ENCODE measurements at places on chromosomes 3 and 15.

- no peak for DNase-seq
Observed at GRCh38 chr3:9036404-9037131, 73.3 kb upstream of the RAD18 start.

DNA sequence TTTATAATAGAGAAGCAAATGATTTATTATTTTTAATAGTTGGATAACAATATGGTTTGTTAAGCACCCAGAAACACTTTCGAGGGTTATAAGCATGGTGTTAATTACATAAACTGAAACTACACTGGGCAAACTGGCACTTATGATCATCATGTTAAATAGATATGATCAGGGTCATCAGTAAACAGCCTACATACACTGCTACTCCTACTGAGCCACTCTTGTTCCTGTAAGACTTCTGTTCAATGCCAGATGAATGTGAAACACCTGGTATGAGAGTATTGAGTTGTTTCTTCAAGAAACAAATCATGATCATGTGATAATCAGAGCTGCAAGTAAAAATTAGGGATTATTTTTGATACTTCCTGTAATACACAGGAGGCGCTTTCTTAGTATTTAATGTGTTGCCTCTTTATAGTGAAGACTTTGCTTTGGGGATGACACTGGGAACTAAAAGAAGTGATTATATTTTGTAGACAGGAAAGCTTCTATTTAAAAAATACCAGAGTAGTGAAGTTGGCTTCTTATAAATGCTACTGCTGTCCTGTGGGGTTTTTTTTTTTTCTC is 32.3 kb upstream of the UTS2B start:
- no peak for DNase-seq

- DNase-seq, result no peak
Observed at GRCh38 chr3:140586311-140586710, 91.6 kb upstream of the TRIM42 start.

GRCh38 chr15:74042603-74043424 is 39.5 kb downstream of the GOLGA6A start:
- DNase-seq, result no peak

GRCh38 chr3:14539384-14539741 is 779 bp downstream of the GRIP2 start:
- DNase-seq, result no peak

DNA sequence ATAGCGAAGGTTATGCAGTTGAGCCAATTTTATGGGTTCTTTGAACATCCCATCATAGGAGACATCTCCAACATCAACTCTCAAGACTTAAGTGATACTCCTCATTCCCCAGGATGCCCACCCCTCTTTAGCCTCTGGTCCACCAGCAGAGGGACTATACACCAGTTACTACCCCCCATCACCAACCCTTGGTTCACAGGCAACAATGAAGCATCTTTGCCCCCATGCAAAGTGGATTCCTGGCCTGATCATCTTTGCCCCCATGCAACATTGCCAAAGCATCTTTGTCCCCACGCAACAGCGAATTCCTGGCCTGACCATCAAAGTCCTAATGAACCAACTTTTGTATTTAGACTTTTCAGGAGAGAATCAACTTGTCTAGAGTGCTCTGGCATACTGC is 19.1 kb downstream of the GPR15 start:
- no peak for DNase-seq

DNA sequence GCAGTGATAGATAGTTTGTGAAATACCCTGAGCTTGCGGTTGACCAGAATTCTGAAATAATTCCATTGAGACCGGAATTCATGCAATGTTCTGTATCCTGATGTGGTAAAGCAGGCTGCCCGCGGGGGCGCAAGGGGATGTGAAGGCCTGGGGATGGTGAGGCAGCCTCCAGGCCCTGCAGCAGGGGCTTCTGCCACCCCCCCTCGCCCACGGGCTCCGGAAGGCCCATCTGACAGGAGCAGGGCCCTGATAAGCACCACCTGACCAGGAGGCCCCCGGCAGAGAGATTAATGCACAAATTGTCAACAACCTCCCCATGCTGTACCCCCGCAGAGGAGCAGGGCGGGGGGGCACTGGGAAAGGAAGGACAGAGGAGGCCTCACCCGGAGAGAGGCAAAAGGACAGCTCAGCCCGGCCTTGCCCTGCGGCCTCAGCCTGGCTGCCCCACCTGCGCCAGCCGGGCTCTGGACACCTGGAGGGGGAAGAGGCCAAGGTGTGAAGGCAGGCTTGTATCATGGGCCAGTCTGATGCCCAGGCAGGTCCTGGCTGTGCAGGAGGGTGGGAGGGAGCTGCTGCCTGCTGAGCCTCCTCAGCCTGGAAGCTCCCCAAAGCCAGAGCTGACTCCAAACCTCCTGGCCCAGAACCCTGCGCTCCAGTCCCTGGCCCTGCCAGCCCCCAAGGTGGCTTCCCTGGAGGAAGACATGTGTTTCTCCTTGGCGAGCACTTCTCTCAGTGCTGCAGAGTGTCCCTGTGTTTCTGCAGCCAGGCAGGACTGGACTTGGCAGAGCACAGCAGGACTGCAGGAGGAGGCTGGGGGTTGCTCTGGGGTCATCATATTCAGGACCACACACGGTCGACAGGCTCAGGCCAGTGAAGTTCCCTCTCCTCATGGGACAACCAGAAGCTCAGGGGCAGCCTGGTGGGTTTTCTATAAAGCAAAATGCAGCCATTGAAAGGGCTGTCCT is 46.5 kb downstream of the RPN1 start:
- no peak for DNase-seq

DNA sequence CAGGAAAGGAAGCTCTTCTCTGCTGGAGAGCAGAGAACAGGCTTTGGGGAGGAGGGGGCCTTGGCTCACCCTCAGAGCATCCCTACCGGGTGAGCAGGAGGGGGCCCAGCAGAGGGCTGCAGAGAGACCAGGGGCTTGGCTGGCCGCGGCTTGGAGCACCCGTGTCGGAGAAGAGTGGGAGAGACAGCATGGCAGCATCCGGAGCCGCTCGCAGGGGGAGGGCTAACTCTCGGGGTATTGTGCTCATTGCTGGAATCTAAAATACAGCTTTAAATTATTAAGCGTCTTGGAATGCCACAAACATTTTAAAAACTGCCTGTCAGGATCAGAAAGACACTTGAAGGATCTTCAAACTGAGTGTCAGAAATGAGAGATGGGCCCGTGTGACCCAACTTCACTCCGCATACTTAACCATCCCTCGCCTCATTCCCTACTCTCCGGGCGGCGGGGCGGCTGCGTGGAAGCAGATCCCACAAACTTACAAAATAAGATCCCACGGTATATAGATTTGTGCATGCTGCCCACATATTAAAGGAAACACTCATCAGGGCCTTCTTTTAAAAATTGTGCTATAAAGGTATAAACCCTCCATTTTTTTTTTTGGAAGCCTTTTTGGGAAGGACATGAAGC is 53.9 kb downstream of the EIF4E3 start:
- DNase-seq, result no peak

GRCh38 chr15:87804451-87804850 is 452.1 kb downstream of the NTRK3 start:
- no peak for DNase-seq

DNA sequence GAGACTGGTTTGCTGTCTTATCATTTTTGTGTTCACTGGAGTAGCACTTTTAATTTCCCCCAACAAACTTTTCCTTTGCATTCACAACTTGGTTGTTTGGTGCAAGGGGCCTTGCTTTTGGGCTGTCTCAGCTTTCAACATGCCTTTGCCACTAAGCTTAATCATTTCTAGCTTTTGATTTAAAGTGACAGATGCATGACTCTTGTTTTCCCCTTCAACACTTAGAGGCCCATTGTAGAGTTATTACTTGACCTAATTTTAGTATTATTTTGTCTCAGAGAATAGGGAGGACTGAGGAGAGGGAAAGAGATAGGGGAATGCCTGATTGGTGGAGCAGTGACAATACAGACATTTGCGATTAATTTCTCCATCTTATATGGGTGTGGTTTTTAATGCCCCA is 340.1 kb upstream of the MANF start:
- DNase-seq, result no peak

GRCh38 chr3:46889381-46890110 is 12.0 kb downstream of the PTH1R start:
- DNase-seq, result no peak

DNA sequence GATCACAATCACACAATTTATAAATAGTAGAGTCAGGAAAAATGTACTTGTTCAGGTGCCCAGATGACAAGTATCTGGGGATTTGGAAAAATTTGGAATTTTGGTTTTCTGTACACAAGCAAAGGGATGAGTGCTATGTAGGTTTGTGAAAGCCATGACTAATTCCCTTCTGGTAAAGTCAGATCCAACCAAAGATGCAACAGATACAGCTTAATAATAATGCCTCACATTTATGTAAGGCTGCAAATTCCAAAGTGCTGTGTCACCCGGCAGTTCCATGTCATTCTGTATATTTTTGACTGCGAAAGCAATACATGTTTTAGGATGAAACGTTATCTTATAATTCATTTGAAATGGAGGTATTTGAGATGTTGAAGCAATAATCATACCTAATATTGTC is 102.7 kb upstream of the AGBL1 start:
- DNase-seq, result no peak

DNA sequence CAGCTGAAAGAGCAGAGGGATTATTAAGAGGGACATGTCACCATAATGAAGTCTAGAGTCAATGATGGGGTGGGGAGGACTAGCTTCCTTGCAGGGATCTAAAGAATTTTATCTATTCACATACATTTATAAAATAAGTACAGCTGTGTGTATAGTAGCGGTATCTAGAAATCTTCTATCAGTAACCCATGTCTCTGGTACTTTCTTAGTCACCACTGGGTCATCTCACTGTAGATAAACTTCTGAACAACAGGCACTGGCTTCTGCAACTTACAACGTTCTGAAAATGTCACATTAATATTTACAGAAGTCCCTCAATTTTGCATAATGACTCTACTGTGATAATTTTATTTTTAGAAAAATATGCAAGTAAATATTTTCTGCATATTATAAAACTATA is 401.7 kb downstream of the TBC1D5 start:
- DNase-seq, result no peak

GRCh38 chr3:132038198-132038825 is 3.5 kb upstream of the CPNE4 start:
- no peak for DNase-seq

DNA sequence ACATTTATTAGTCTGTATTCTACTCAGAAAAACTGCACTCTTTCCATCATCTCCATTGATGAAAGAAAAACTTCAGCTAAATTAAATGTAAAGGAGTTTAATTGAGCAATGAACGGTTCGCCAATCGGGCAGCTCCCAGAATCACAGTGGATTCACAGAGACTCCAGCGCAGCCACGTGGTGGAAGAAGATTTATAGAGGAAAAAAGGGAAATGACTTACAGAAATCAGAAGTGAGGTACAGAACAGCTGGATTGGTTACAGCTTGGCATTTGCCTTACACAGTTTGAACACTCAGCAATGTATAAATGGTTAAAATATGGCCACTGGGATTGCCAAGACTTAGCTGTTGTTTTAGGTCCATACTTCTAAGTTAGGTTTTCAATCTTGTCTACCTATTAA is 2.8 kb upstream of the SUCLG2 start:
- no peak for DNase-seq

DNA sequence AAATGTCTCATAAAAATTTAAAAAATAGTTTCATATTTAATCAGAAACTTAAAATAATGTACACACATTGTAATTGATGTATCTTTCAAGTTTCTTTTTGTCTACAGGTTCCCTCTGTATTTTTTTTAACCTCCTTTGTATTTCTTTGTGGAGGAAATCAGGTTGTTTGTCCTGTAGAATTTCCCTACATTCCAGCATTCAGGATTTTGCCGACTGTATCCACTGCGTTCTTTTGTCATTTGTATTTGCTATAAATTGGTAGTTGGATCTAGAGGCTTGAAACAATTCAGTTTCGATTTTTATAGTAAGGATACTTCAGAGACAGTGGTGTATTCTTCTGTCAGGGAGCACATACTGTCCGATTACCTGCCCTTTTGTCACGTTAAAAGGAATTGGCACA is 367.2 kb downstream of the SOX2 start:
- DNase-seq, result no peak

DNA sequence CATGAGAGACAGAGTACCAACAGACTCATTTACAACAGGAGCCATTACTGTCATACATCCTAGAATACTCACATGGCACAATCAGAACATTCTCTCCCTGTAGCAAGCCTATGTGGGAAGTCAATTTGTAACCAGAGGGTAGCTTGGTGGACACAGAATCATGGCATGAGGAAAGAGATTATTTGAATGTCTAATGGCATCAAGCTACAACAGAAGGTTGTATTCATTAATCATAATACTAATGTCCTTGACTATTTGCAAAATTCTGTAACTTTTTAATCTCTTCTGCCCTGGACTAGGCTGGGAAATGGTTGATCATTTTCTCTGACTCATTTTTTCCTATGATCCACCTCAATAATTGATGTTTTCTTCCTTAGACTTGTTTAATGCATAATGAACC is 345.2 kb upstream of the IL12A start:
- DNase-seq, result no peak

- DNase-seq, result no peak
Observed at GRCh38 chr3:176395240-176395639, 802.0 kb downstream of the TBL1XR1 start.

- DNase-seq, result no peak
Observed at GRCh38 chr3:55554634-55555425, 67.7 kb upstream of the WNT5A start.
